H7 (cell line): ENCODE measurements at places on chromosomes 16 and 17. TPM values are rescaled to one million over a fixed set of nuclear protein-coding genes. Genes with fewer than 3 reads are reported as not detected.
A peak's percentile ranks its signal among the peaks of the same experiment; 100 is the strongest.

DNA sequence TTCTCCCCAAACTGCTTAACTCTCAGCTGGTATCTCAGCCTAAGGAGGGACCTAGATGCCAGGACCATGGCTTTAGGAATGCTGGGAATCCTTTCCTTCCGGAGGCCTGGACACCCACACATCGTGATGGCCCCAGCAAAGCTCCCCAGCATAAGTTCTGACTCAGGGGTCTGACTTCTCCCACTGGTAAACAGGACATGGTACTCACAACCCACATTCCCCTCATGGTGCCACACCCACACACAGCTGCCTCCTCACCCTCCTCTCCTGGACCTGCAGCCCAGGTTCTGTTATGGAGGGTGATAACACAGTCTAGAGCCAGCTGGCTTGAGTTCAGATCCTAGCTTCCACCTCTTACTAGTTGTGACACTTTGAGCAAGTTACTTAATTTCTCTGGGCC is 719 bp upstream of the RNF227 start:
- DNase-seq: no peak

ADAM11 gene
- total RNA-seq: 0.45 and 1.2 TPM in 2 replicates

GRCh38 chr17:81459224-81459623 is 53.4 kb downstream of the ACTG1 start:
- DNase-seq: no peak

GRCh38 chr16:54389836-54390494 is 103.4 kb upstream of the IRX3 start:
- DNase-seq: no peak

UNK gene
- 17.9 and 21.7 TPM in 2 replicates for total RNA-seq

DNA sequence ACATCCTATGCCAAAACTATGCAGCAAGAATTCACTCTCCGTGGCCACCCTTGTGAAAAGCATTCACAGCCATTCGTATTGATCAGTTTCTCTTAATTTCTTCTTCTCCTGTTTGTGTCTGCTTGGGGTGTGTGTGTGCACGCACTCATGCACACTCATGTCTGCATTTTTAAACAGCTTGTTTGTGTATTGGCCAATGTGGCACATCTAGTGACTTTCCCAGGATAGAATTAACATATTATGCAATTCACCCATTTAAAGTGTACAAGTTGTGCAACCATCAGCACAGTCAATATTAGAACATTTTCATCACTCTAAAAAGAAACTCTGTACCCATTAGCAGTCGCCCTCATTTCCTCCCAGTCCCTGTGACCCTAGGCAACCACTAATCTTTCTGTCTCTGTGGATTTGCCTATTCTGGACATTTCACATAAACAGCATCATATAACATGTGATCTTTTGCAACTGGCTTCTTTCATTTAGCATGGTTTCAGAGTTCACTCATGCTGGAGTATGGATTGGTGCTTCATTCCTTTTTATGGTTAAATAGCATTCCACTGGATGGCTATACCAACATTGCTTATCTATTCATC is 20.1 kb downstream of the IRX3 start:
- DNase-seq: no peak

DNA sequence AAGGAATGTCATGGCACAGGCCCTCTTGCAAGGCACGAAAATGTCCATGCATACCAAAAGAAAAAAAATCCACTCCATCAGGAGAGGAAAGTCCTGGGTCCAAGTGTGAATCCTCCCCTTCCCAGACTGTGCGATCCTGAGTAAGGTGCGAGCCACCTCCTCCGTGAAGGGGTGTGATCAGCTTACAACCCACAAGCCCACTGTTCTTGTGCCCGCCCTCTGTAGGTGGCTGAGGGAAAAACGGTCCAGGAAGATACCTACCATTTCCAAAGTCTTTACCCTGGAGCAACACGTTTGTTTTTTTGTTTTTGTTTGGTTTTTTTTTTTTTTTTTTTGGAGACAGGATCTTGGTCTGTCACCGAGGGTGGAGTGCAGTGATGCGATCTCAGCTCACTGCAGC is 116.5 kb downstream of the ZNF423 start:
- DNase-seq: peak; percentile 89

TPPP3 gene
- total RNA-seq: 0.44 and 0.80 TPM in 2 replicates

DNA sequence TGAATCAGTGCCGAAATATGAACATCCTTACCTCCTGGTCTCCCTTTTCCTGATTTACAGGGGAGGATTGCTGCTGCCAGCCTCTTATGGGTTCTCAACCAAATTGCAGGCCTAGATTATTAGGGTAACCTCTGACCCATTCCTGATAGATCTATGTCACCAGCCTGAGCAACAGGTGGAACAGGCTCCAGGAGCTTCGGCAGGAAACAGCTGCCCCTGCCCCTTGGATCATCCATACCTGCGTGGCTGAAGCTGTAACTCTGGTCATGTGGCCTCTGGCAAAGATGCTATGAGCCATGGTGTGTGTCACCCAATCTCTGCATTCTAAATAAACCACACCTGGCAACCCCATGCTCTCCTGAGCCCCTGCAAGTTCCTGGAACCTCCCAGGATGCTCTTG is 18.4 kb upstream of the RBBP6 start:
- no peak for DNase-seq

DNA sequence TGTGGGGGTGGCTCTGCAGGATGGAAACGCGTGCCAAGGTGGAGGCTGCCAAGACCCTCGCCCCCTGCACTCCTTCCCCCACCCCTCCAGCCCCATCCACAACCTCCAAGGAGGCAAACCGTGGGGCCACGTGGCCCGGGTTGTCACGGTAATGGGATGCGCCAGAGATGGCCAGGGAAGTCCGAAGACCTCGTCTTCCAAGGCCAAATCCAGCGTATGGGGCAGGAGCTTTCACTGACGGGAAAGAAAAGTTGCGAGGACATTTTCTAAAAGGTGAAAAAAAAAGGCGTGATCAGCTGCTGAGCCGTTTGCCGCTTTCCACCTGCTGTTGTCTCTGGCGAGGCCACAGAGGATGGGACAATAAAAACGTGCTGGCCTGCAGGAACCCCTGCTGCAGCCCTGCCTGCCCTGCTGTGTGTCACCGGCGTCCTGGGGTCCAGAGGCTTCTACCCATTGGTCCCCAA is 28.3 kb upstream of the GSE1 start:
- DNase-seq: no peak
